ENCODE measurements at places on chromosomes 3 and 15.

- DNase-seq, result no peak
Observed at GRCh38 chr15:99109555-99110021, 4.7 kb downstream of the SYNM start.

DNA sequence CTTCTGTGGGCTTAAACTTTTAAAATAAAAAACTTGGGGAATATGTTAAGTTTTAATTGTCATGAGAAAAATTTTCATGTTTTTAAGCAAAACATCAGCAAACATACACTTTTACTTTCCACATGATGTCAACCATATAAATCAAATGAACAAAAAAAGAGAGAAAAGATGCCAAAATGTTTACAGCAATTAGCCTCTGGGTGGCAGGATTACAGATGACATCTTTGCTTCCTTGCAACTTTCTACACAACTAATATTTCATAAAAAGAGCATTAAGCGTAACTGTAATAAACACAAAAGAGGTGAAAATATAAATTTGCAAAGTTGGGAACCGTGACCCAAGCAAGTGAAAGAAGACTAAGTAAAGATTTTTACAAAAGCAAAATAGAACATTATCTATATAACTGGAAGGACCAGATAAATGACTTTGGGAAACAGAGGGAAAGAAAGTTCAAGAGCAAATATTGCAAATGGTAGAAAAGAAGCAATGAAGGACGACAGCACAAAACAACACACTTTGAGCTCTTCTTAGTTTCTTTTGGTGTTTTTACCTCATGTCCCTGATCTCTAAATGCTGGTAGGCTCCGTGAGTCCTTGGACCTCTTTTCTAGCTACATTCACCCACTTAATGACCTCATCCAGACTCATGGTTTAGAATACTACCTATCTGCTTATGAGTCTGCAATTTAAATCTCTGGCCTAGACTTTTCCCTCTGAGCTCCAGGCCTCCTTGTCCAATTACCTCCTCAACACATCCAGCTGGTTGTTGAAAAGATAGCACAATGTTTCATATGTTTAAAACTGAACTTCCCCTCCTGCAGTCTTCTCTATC lies 9.4 kb downstream of the TP53BP1 start:
- DNase-seq, result no peak

GRCh38 chr3:151003029-151003767 lies 30.7 kb upstream of the CLRN1 start:
- DNase-seq, result no peak

- no peak for DNase-seq
Observed at GRCh38 chr3:125394406-125394805, 19.3 kb upstream of the ZNF148 start.

DNA sequence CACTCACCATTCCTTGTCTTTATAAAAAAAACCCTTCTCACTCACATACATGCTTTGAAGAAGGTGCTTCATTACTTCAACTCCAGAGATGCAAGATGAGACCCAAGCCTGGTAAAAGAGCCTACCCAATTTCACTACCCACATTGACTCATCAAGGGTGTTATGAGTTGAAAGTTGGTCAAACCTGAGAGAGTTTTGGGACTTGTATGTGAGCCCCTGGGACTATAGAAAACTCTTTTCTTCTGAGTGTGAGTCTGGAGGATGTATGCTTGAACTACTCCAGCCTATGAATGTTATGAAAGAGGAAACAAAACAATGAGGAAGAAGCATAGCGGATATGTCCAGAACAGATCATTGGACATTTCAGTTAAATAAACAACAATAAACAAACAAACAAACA lies 106.5 kb upstream of the SATB1 start:
- no peak for DNase-seq

DNA sequence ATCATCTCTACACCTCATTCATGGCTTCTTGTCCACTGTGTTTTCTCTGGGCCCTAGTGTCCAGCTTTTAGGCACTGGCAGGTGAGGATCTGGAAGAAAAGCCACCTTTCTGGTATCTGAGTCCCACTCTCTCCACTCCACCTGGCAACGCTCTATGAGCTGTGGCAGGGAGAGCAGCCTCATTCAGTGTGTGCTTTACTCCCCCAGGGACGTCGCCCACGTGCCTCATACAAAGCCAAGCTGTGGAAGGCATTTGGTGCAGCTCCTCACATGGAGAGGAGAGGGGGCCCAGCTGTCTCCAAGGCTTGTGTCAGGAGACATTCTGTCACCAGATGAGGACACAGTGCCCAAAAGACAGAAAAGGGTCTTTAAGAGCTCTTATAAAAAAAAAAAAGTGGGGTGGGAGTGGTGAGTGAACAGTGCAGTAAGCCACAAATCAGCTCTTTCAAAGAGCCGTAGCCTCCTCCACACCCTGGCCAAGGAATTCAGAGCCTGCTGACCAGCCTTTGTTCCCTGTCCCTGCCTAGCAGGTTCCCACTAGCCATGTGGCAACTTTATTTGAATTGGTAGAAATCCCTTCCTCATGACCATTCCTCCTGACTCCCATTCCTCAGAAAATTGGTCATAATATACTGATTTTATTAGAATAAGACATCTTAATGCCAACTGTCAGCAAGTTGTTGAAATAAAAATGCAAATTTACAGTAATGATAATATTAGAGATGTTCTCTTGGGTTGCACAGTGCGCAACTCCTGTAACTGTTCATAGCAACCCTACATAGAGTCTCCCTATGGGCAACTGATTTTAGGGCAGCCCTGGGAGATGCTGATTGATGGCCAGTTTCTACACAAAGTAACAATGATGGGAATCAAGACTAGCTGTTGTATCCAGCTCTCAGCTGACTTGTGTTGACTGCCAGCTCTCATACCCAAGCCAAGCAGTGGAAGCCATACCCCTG lies 29.5 kb downstream of the GALNT15 start:
- no peak for DNase-seq

- no peak for DNase-seq
Observed at GRCh38 chr15:38038659-38039442, 104.4 kb downstream of the TMCO5A start.

DNA sequence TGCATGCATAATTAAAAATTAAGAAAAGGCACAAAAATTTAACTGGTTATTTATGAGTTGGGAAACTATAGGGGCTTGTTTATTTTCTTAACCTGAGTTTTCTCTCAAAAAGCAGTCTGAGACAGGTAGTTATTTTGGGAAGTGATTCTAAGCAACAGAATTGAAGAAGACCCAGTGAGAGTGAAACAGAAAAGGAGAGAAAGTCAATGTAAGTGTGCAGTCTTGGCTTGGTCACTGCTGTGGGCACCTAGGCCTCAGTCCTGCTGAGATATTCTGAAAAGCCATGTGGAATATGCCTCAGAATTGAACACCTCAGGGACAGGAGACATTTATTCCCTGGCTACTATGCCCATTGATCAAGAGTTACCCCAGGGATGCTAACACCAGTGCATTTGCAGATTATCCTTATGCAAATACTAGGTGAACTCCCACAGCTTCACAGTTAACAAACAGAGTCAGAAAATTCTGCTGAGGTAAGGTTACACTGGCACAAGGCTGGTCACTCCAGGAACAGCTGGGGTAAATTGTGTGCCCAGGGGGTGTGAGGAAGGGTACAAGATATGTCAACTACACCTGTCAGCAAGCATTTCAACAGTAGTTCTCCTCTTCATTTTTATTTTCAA lies 222.7 kb downstream of the EFHB start:
- no peak for DNase-seq

DNA sequence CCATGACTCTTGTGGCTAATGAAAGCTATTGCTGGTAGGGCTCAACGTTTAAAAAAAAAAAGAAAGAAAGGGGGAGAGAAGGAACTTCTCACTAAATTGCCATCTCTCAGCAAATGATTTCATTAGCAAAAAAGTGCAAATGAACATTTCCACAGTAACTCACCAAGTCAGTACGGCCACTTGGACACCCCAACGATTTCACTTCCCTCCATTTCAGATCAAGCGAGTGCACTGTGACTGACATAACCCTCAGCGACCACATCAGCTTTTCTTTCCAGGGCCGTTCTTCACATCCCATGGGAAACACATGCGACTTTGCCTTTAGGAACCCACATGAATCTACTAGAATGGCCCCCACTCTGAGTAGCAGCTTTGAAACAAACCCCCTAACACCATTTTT lies 71.6 kb downstream of the OSBPL10 start:
- no peak for DNase-seq

GRCh38 chr3:10411598-10412332 lies 90.9 kb upstream of the SEC13 start:
- DNase-seq, result no peak

DNA sequence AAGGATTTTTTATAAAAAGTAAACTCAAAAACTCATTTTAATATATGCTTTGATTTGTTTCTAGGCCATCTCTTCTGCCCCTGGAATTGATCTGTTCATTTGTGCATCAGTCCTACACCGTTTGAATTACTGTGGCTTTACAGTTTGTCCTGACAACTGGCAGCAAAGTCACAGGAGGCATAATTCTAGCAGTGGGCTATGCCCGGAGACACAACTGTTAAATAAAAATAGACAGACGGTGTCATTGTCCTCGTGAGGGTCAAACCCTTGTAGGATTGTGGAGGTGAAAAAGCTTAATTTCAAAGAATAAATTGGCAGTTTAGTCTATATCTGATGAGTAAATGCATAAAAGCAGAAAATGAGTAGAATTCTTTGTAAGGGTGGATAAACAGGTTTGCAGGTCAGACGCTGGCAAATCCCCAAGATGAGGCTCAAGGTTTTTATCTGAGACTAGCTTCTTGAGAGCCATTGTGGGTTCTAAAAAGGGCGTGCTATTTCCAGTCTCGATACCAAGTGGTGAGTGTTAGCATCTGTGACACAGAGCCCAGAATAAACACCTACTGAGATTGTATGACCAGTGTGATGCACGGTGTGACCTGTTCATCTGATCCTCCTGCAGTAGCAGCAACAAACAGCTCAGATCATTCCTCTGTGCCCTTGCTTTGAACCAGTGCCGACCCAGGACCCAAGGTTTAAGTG lies 51.5 kb upstream of the SLCO3A1 start:
- DNase-seq, result no peak

GRCh38 chr3:152629363-152630122 lies 205.4 kb upstream of the P2RY1 start:
- DNase-seq, result no peak

GRCh38 chr3:143349455-143349854 lies 229.9 kb downstream of the CHST2 start:
- DNase-seq, result no peak

DNA sequence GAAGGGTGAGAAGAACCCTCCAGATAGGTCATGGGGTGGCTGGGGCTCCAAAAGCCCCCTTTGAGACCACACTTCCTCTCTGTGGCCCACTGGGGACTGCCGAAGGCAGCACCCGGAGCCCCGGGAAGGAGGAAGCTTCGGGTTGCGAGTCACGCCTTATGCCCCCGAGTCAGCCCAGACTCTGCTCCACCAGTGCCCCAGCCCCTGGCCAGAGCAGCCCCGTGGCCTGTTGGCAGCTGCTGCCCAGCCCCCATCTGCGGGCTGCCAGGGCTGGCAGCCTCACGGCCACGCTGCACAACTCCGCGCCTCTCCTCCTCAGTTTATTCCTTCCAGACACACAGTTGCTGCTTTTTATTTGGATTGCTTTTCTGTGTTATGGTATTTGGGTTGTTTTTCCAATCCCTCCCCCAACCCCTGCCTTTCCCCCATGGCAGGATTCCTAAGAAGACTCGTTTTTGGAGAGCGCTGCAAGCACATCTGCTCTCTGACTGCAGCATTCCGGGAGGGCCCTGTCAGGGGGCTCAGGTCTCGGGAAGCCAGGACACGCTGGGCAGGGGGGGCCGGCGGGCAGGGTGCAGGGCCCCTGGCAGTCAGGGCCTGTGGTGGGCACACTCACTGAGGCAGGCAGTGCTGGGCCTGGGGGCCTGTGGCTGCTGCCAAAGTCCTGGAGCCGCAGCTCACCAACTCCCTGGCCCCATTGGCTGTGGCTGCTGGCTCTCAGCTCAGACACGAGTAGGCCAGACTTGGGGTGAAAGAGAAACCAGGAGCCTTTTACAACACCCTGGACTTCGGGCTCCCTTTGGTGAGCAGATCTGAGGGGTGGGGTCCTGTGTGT lies 20.2 kb downstream of the MAGEF1 start:
- no peak for DNase-seq

- DNase-seq, result no peak
Observed at GRCh38 chr3:146326875-146327543, 76.1 kb upstream of the PLSCR4 start.

DNA sequence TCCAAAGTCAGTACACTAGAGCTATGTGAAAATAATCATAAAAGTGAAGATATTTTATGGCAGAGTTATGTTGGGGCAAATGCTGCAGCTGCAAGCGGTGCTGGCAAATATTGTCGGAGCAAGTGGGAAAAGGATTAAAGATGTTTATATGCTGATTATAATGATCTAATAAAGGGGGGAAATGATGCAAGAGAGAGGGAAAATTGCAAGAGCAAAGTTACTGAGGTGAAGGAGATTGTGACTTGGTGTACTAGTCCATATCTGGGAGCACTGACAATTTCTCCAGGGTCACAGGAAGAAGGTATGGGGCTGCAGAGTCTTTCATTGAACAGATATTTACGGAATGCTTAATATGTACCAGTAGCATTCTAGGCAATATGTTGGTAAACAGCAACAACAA lies 45.8 kb downstream of the OPA1 start:
- no peak for DNase-seq

- DNase-seq, result no peak
Observed at GRCh38 chr3:51268132-51268531, 117.0 kb upstream of the MANF start.

GRCh38 chr3:52608337-52608736 lies 71.9 kb downstream of the UQCC5 start:
- no peak for DNase-seq

DNA sequence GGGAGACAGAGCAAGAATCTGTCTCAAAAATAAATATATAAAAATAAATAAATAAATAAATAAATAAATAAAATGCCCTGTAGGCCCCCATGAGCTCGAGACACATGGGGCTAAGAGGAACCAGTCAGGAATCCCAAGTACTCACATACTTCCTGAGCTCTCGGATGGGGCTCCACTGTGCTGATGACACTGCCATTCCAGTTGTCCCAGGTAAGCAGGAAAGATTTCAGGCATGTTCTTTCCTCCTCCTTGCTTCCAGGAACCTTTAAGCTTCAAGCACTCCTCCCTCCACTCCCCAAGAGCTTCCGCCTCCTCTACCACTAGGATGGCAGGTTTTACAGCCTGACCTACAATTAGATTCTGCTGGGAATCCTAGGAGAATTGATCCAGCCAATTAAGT lies 113.4 kb downstream of the SLC49A4 start:
- no peak for DNase-seq

DNA sequence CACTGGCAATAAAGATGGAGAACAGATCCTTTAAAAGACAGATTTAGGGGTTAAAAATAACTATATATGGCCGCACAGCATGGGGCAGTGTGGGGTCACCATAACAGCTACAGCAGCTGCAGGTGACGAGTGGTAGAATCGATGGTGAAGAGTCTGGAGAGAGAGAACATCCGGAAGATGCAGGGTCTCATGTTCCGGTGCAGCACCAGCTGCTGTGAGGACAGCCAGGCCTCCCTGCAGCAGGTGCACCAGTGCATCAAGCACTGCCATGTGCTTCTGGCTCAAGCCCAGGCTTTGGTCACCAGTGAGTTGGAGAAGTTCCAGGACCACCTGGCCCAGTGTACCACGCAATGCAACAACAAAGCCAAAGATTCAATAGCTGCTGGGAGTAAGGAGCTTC lies 93.7 kb upstream of the IMPG2 start:
- DNase-seq, result no peak

- DNase-seq, result no peak
Observed at GRCh38 chr3:172629470-172629869, 81.4 kb downstream of the NCEH1 start.

All from stimulated activated CD8-positive, alpha-beta memory T cell treated with anti-CD3 and anti-CD28 coated beads, Interleukin-12 subunit alpha, Interleukin-12 subunit beta, amount 100 ng/mL, for 4 hours (primary cell).